ENCODE measurements at places on chromosomes 7 and 10.

GRCh38 chr10:16987206-16987621, 142.4 kb downstream of the CUBN start:
- DNase-seq = no peak

GRCh38 chr10:17006631-17007417, 122.8 kb downstream of the CUBN start:
- DNase-seq = no peak

GRCh38 chr10:35607475-35608327, 2.6 kb downstream of the GJD4 start:
- DNase-seq = no peak

DNA sequence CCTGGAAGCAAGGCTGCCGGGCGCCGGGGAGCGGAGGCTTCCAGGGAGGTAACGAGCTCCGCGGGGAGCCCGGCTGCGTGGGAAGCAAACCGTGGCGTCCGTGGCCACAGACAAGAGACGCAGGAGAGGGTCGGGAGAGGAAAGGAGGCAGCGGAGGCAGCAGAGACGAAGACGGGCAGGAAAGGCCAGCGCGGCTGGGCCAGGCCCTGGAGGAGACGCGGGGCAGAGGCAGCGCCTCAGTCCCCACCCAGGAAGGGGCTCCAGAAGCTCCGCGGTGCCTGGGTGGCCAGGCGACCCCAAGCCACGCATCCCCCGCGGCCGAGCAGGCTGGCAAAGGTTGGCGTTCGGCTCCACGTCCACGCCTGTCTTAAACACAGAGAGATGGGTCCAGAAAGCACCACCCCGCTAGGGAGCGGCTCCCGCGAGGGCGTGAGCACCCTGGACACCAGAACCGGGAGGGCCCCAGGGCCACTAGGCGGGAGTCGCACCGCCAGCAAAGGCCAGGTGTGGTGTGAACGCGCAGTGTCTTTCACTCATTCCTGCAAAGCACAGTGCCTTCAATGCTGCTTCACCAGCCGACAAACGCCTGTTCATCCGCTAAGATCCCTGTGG, 97.3 kb downstream of the PTPRN2 start:
- no peak for DNase-seq

- no peak for DNase-seq
Measured at GRCh38 chr10:49688920-49689319, 9.5 kb downstream of the C10orf53 start.

GRCh38 chr10:22244001-22244400, 26.2 kb upstream of the EBLN1 start:
- no peak for DNase-seq

DNA sequence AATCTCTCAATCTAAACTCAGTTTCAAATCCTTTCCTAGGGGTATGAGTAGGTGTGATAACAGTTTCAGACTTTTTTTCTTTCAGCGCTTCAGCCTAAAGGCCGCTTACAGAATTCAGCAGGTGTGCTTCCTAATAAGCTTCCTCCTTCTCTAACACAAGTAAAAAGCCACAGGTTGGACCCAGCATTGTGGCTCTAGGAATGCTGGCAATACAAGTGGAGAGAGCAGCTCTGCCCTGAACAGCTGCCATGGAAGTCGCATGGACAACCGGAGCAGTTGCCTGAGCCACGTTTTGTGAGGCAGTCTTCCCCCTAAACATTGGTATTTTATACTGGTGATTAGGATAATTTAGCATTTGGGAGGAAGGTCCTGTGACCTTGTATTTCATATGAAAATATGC, 83.5 kb downstream of the ST7 start:
- DNase-seq = no peak

DNA sequence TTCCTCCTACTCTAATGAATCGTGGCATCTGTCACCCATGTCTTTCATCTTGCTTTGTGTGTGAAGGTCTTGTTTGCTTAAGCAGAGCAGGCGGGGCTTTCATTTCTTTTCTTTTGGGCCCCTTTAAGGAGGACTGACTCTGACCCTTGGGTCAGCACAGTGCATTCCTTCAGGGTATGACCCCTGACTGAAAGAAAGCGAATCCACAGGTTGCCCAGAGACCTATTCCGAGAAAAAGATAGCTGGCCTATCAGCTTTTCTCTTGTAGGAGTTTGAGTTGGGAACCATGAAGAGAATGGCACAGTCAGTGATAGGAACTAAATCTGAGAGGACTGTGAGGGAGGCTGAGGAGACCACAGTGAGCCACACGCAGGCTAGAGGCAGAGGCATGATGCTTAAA, 193.2 kb upstream of the CDCA7L start:
- DNase-seq = no peak

DNA sequence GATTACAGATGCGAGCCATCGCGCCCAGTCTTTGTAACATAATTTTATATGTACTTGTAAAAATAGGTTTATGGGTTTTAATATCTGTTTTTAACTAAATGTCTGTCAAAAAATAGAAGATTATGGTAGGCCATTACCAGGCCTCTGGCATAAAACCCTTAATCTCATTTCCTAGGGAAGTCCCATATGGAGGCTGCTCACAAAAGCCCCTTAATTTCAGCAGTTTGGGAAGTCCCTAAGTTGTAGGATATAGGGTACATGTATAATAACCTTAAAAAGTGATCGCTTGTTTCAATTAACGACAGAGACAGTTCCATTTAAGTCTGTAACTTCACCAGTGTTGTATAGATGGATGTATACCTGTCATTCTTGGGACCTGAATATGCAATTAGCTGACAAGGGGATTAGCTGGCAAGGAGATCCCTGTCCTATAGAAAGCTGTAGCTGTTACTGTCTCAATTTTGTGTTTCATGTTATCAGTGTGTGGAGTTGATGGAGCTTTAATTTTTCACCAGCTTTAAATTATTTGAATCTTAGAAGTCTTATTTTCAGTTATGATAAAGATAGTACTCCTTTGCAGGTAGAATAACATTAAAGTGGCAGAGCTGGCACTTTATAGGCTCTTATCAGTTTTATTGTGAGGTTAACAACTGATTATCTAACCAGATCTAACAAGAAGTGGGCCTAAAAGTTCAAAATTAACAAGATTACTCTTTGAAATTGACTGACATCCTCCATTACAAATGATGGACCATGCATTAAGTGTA, 10.5 kb downstream of the TRIM24 start:
- no peak for DNase-seq

DNA sequence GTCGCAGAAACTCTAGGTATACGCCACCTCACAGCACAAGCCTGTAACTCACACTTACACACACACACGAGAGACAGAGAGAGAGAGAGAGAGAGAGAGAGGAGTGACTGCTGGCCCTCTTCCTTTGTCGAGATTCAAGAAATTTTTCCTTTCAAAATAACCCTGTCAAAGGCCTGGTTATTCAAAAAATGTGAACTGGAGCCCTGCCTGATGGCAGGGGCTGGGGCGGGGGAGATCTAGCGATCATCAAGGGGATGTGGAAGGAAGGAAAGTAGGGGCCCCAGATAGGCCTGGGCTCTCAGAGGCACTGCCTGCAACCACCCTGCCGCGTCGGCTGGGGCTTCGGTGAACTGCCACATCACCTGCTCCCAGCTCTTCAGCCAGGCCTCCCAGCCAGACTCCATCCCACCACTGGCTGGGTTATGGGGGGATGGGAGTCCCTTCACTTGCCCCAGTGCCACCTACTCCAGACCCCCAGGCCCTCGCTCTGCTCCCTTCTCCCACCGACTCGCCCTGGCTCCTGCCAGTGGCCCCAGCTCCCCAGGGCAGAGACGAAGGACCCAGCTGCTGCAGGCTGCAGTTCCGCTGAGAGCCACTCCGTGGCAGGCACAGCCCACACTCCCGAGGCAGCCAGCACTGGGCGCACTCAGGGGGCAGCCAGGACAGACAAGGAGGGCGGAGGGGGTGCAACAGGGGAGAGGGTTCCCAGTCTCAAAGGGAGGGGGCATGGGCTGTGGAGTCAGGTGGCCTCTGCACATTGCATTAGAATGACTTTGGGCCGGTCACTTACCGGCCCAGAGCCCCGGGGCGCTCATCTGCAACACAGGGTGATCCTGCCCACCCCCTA, 15.3 kb downstream of the KCNH2 start:
- no peak for DNase-seq
